Kasumi-1 (cell line): ENCODE measurements at places on chromosomes 11 and 22.

GRCh38 chr11:72683782-72684200, 9.6 kb upstream of the PDE2A start:
- DNase-seq: peak; percentile 39

GRCh38 chr11:74397501-74398243, 561 bp downstream of the PGM2L1 start:
- DNase-seq: peak; percentile 84

DNA sequence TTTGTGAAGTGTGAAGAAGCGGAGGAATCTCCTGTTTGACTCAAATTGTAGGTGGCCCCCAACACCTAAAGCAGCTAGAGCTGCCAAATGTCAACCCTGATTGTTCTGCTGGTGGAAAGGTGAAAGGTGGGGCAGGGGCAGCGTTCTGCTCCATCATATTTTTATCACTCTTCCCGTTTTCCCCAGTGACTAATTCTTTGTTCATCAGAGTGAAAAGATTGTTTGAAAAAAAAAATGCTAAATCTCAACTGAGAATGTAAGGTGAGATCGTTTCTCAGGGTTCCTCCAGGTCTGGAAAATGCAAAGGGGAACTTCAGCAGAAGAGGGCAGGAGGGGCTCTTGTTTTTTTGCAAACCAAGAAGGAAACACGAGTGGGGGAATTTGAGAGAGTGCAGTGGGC, 137.7 kb downstream of the MN1 start:
- DNase-seq: no peak

DNA sequence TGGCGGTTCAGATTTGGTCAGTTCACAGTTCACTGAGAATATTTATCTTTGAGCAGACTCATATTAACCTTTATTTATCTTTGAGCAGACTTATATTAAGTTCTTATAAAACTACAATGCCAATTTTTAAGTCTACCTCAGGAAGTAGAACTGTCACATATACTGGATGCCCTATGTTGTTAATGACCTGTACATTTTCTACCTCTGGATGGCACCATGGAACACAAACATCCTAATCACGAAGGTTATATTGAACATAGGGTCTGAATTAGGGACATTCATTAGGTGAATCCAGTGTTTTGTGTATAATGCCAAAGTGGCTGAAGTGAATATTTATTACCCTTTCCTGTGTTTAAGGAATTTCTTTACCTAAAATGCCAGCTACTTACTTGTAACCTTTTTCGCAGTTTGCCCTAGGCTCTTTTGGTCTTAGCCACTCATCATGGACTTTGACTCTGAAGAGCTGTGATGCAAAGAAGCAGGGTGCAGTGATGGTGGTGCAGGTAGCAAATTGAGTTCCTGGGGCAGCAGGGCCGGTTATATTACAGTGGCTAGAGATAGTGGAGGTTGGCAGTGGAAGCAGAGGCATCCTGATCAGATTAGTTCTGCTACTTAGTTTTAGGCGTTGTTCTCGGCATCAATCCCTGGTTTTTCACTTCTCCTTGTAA, 71.8 kb downstream of the STIM1 start:
- no peak for DNase-seq

- DNase-seq: no peak
Observed at GRCh38 chr11:36467012-36467411, 43.1 kb downstream of the TRAF6 start.

DNA sequence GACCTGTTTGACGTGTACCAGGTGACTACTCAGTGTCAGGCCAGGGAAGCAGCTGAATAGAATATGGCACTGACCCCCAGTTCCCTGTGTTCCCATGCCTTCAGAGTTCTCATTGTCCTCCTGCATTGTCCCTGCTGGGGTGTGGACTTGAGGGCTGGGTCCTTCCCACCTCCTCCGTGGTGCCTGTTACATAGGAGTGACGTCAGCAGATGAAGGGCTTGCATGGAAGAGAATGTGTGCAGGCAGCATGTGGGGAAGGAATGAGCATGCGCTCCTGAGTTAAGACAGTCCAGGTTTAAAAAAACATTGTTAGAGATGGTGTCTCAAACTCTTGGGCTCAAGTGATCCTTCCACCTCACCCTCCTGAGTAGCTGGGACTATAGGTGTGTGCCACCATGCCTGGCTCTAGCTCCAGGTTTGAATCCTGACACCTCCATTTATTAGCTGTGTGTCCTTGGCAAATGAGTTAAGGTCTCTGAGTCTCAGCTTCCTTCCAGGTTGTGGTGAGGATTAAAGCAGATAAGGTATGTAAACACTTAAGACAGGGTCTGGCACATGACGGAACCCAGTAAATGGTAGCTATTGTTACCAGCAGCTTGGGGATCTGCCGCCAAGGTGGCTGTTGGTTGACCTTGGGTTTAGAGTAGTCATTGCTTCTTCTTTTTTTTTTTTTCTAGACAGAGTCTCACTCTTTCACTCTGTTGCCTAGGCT, 7.5 kb upstream of the SOX10 start:
- no peak for DNase-seq

- peak; percentile 47 for DNase-seq
Observed at GRCh38 chr11:662689-663274, 25.7 kb downstream of the DRD4 start.

DNA sequence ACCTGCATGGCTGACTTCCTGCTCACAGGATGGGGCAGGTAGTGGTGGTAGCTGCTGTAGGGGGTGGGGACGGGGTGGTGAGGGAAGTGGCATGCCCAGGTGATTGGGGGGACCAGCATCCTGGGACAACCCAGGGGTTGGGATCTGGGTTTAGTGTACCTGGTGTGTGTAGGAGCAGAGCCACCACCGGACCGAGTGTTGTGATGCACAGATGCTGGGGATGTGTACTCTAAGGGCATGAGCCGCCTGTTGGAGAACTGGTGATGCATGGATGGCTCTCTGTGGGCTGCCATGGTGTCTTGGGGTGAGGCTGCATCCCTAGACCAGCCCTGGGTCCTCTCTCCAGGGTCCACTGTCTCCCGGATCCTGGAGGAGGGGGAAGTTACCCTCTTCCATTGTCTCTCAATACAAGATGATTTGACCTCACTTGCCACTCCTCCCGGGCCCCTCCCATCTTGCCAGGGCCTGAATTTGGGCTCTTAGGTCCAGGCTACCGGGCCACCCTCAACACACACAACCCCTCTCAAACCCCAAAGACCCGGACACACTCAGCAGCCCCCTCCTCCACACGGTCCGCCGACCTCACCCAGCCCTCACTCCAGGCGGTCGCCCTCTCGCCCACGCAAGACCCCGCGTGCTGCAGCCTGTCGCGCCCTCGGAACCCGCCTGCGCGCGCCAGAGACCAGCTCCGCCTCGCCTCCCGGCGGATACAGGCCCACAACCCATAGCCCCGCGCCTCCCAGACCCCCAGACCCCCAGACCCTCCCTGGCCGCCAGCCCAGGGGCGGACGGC, 619 bp downstream of the LRRC75B start:
- no peak for DNase-seq

GRCh38 chr11:69193629-69194028, 37.9 kb downstream of the SMIM38 start:
- no peak for DNase-seq

DNA sequence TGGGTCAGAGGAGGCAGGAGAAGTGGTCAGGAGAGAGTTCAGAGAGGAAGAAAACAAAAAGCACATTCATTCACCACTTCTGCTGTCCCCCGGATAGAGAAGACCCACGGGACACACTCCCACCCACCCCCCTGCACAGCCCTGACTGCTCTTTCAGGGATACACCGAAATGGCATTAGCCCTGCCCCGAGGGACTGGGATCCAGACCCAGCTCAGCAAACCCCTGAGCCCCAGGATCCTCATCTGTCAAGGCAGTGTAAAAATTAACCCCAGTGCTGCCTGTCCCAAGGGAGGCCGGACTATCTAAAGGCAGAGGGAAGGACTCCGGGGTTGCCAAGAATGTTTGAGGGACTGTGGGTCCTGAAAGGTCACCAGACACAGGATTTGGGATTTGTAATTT, 31.2 kb downstream of the TPBGL start:
- no peak for DNase-seq

DNA sequence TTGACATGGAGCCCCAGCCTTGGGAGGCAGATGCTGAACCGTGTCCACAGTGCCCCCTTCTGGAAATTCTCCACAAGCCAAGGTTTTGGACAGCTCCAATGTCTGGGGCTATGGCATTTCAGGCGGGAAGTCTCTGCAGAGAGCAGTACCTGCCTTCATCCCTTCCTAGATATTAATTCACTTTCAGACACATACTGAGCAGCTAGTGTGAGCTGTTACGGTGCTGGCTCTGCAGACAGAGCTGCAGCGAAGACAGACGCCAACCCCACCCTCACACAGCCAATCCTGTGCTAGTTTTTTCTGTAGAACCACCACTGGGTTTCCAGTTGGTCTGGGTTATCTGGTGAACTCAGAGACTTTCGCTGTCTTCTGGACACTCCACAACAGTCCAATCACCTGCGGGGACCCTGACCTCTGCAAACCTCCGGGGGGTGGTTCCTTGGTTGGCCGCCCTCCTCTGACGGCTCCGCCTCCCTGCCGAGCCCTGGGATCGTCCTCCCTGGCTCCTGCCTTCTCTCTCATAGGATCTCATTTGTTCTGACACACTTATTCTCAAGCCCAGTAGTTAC, 9.1 kb downstream of the LMF2 start:
- DNase-seq: peak; percentile 79

GRCh38 chr22:29478326-29479276, 1.4 kb upstream of the NEFH start:
- peak; percentile 30 for DNase-seq

DNA sequence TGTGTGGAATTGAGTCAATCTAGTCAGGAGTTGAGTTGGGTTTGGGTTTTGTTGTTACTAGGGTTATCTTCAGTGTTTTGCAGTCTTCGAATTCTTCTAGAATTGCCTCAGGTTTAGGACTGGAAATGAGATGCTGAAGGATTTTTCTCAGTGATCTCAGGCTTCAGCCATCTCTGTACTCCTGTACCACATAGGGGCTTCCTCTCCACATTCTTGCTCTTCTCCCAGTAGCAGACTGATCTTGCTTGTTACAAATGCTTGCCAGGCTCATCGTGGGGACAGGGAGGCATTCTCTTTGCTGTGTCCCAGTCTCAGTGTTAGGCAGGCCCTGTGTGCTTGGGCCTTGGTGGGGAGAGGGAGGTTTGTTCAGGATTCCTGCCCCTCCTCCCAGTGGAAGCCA, 96.1 kb downstream of the LRRC32 start:
- no peak for DNase-seq

GRCh38 chr22:19180234-19180633, 1.7 kb upstream of the SLC25A1 start:
- DNase-seq: no peak

DNA sequence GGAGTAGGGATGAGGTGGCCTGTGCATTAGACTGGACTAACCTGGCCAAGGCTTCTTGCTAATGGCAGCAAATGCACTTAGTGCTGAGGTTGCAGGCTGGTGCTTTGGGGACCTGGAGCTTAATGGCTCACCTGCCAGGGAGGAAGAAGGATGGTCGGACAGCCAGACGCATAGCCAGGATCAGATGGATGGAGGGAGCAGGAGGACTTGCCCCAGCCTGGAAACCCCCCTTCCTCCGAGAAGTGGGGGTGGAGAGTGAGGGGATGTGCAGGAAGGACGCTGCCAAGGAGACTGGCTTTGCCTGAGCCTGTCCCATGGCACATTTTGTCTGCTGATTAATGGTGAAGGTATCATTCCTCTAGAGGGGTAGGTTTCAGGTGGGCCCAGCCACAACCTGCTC, 17.9 kb downstream of the IGLL1 start:
- DNase-seq: no peak

- no peak for DNase-seq
Observed at GRCh38 chr11:60371854-60372253, 6.5 kb upstream of the MS4A7 start.

DNA sequence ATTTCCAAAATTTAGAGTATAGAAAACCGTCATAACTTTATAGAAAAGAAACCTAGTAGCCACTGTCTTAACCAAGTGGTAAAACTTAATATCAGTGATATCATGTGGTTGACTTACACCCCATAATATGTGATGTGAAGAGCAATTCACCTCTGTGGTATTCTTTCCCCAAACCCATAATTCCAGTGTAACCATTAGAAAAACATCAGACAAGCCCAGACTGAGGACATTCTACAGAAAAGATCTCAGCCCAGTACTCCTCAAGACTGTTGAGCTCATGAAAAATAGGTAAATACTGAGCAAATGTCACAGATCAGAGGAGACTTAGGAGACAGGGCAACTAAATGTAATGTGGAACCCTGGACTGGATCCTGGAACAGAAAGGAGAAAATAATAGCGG, 134.6 kb downstream of the PGR start:
- no peak for DNase-seq

DNA sequence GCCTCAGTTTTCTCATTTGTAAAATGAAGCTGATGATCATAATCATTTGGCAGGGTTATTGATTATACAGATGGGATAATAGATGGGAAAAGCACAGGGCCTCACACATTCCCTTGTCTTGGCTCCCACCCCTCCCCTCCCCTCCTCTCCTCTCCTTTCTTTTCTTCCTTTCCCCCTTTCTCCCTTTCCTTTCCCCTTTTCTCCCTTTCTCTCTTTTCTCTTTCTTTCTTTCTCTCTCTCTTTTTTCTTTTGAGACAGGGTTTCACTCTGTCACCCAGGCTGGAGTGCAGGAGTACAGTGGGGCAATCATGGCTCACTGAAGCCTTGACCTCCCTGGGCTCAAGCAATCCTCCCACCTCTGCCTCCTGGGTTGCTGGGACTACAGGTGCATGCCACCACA, 161.0 kb upstream of the NARS2 start:
- DNase-seq: no peak

DNA sequence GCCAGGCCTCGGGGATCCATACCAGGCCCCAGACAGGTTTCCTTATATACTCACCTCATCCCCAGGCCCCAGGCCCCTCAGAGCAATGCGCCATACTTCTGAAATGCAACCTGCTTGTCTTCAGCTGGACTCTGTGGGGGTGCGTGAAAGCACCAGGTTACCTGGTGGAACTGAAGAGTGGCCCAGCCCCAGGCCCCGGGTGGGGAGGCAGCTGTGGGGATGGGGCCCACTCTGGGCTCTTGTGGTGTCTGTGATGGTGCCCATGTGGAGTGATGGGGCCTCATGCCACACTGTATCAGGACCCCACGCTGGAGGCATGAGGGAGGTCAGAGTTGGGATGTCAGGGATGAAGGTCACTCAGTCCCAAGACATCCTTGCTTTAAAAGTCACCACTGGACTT, 999.0 kb downstream of the BRD1 start:
- DNase-seq: no peak

- DNase-seq: no peak
Observed at GRCh38 chr22:46454504-46455269, 82.7 kb downstream of the CELSR1 start.

GRCh38 chr11:1825039-1825740, 9.6 kb upstream of the SYT8 start:
- DNase-seq: peak; percentile 46

DNA sequence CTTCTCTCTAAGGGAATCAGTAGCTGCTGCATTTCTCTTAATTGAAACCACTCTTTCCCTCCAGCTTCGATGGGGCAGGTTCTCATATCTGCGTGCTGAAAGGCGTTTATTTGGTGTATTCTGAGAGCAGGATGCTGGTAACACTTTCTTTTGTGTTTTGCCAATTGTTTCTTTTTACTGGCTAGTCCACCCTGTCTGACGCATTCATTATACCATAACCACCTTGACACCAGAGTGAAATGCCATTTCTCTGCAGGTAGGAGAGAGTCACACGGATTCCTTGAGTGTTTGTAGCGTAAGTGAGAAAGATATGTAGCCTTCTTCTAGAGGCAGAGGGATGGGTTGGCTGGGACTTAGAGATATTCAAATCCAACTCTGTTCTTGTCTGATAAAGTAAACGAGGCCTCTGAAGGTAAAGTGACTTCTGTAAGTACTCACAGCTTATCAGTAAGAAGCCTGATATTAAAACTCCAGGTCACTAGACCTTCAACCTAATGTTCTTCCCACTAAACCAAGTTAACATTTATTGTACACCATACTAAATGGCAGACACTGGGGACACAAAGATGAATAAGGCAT, 21.4 kb downstream of the CD44 start:
- no peak for DNase-seq
